Heart right ventricle (tissue), 16 donors: ENCODE measurements at places on chromosomes 5 and 9. TPM values are rescaled to one million over a fixed set of nuclear protein-coding genes. Genes with fewer than 3 reads are reported as not detected.

The TEX48 gene
- polyA plus RNA-seq: not detected

The DBH gene
- 0.01 TPM for polyA plus RNA-seq

The CNTNAP3B gene
- polyA plus RNA-seq: 10.4 TPM

The GPRIN1 gene
- 0.22 TPM for polyA plus RNA-seq

The DMGDH gene
- polyA plus RNA-seq: 0.17 TPM

- no peak overlapping the region for H3K27ac ChIP-seq
- no peaks in the 10 kb centered on the region for H3K36me3 ChIP-seq
- DNase-seq: no peak
- H3K4me1 ChIP-seq: peaks cover 49% of the 10 kb centered on the region
- H3K27me3 ChIP-seq: no peaks in the 10 kb centered on the region
- no peak overlapping the region for H3K4me3 ChIP-seq
Observed at GRCh38 chr5:68331192-68332079, 115.9 kb downstream of the PIK3R1 start.

GRCh38 chr5:96716716-96717115, 54.5 kb downstream of the CAST start:
- peaks cover 93% of the 10 kb centered on the region for H3K4me1 ChIP-seq
- H3K36me3 ChIP-seq: no peaks in the 10 kb centered on the region
- no peak overlapping the region for H3K4me3 ChIP-seq
- H3K27me3 ChIP-seq: no peaks in the 10 kb centered on the region

- H3K4me1 ChIP-seq: peaks cover 52% of the 10 kb centered on the region
- H3K36me3 ChIP-seq: peaks cover 40% of the 10 kb centered on the region
- no peaks in the 10 kb centered on the region for H3K27me3 ChIP-seq
- H3K27ac ChIP-seq: peak overlapping the region; percentile 89
- peak; percentile 85 for DNase-seq
- peak overlapping the region; percentile 35 for H3K4me3 ChIP-seq
Observed at GRCh38 chr9:136511670-136512592, 29.1 kb upstream of the SEC16A start.

DNA sequence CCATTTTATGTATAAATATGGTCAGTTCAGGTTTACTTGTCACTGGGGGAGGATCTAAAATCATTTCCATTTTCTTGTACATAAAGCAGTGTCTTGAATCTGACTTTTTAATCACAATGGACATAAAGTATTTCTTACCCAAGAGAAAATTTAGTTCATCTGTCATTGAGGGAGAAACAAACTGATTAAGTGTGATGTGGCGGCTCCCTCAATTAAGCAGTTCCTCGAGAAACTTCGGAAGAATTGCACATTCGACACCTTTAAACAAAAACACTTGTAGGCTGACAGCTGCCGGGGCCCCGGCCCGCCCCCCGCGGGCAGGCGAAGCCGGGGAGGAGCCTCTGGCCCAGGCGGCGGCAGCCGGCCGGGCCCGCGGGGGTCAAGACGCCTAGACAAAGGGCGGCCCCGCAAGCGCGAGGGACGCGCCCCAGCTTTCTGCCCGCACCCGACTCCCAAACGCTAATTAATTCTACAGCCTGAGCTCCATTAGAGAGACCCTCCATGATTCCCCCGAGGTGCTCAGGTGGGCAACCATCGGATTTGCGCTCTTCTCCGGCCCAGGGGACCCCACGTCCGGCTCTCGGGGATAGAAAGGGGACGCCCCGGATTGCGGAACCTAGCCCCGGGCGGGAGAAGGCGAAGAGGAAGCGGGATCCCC, 750 bp downstream of the TRIM36 start:
- H3K27me3 ChIP-seq: peaks cover 79% of the 10 kb centered on the region
- H3K36me3 ChIP-seq: no peaks in the 10 kb centered on the region
- no peak for DNase-seq
- H3K4me3 ChIP-seq: peak overlapping the region; percentile 76
- peaks cover 8% of the 10 kb centered on the region for H3K4me1 ChIP-seq
- H3K27ac ChIP-seq: no peak overlapping the region

DNA sequence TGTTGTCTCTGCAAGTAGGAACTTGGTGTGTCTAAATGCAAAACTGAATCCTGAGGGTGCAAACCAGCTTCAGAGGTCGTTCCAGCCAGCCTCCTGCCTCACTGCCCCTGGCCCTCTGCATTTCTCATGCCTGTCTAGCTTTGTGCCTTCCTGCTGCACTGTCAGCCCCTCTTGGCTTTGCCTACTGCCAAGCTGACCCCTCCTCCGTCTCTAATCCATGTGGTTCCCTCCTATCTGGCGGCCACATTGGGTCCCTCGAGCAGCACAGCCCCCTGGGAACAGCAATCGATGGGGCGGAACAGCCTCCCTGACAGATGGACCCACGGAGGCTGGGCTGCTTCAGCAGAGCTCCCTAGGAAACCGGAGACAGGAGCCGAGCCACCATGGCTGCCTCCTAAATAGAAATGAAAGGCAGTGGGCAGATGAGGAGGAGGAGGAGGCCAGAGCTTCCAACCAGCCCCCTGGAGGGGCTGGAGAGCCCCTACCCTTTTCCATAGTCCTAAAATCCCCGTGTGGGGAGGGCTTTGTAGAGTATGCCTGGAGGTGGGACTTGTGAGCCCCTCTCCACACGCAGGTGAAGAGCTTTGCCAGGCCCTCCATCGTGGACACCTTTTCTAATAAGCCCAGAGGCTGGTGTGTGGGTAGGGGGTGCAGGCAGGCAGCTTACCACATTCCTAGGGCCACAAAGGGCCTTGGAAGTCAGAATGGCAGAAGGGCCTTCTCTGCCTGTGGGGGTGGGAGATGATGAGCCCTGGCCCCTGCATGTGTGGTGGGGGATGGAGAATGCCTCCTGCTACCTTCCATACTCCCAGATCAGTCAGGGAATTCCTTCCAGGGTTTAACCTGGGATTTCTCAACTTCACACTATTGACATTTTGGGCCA, 9.2 kb upstream of the CXXC5 start:
- H3K4me1 ChIP-seq: peaks cover 40% of the 10 kb centered on the region
- H3K4me3 ChIP-seq: no peak overlapping the region
- H3K36me3 ChIP-seq: no peaks in the 10 kb centered on the region
- H3K27ac ChIP-seq: peak overlapping the region; percentile 93
- no peak for DNase-seq

DNA sequence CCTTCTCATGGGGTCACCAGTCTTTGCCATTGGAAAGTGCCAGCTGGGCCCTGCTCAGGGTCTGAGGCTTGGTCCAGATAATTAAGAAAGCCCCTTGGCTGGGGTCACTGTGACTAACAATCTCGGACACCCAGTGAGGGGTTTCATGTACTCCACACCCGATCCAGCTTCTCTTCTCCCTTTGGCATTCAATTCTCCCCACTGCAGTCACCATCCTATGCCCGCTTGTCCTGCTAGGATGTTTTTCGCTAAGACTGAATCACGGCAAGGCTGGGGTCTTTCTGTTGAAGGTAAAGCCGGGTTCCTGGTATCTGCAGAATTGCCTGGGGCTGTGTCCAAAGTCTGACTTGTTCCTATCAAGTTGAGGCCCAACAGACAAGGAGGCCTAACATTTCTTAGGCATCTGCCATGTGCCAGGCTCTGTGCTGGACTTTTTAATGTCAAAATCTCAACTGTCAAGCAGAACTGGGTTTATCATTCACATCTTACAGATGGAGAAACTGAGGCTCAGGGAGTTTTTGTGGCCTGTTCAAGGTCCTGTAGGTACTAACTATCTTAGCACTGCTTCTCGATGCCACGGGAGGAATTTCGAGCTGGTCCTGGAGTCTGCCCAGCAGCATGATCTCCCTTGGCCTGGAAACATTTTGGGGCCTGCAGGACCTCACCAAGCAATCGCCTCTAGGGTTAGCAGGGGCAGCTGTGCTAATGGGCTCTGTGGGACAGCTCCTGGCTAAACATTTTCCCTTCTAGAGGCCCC, 142.0 kb upstream of the ALDH1B1 start:
- no peaks in the 10 kb centered on the region for H3K4me1 ChIP-seq
- no peaks in the 10 kb centered on the region for H3K27me3 ChIP-seq
- no peaks in the 10 kb centered on the region for H3K36me3 ChIP-seq

- H3K27me3 ChIP-seq: no peaks in the 10 kb centered on the region
- H3K36me3 ChIP-seq: no peaks in the 10 kb centered on the region
- H3K27ac ChIP-seq: peak within 1 kb of the TSS; percentile 92
- H3K4me1 ChIP-seq: no peaks in the 10 kb centered on the region
- H3K4me3 ChIP-seq: peak within 1 kb of the TSS; percentile 96
Observed at GRCh38 chr5:122845229-122846050, at the start of gene SNX24. Gene SNX24, plus strand, starts transcription at chr5:122845613. Its CDS starts 21 bp downstream, at chr5:122845634.
